Hematopoietic multipotent progenitor cell treated with erythropoietin and hydrocortisone succinate and interleukin-3 and kit ligand, for 8 days (in vitro differentiated cells): ENCODE measurements at places on chromosomes 1 and 21.
A peak's percentile ranks its signal among the peaks of the same experiment; 100 is the strongest.

- no peak for DNase-seq
Observed at GRCh38 chr1:209349363-209350308, 233.9 kb upstream of the CAMK1G start.

DNA sequence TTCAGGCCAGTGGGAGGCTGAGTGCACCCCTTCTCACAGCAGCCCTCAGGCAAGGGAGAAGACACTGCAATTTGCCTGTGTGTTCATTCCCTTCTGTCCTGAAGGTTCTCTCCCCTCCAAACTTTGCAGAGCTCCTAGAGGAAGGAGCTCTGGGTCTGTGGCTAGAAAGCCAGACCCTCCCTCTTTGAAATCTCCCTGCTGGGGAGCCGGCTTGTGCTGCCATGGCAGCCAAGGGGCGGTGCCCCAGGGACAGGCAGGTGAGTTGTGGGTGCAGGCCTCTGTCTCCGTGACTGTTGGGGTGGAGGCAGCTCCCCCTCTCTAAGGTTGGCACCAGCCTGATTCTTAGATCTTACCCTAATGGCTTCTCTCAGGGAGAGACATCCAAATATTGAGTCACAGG, 53.0 kb downstream of the OLFML2B start:
- no peak for DNase-seq

- DNase-seq, result no peak
Observed at GRCh38 chr1:100575406-100575805, 37.5 kb downstream of the GPR88 start.

- DNase-seq, result no peak
Observed at GRCh38 chr1:198118134-198118533, 38.7 kb upstream of the NEK7 start.

- DNase-seq, result no peak
Observed at GRCh38 chr1:44020464-44020863, 10.8 kb downstream of the SLC6A9 start.

DNA sequence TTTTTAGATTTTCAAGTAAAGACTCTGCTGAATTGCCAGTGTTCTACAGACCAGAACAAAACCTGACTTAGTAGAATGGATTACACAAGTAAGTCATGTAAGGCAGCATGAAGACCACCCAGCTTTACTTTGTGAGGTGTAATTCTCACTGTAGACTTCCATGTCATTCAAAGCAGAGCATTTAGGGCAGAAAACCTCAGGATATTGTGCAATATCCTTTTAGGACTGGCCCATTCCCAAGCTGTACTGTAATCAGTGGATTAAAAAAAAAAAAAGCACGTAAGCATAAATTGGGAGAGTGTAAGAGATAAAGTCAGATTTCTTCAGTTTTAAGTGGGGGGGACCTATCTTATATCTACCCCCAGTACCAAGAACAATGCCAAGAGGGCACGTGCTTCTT, 380.5 kb upstream of the PRMT6 start:
- no peak for DNase-seq

DNA sequence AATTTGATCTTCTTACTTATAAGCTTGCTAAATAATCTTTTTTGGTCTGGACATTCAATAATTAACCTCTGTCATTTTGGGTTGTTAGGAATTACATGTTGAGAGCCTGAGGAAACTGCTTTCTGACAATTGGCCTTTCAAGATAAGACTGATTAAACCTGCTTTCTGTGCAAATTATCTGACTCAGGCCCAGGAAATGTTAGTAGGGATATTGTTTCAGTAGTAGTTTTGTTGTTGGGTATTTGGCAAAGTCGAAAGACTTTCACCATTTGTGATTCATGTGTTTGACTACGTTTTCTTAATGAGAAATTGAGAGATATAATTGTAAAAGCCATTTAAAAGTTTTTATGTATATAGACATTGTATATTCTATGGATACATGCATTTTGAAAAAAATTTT, 81.1 kb upstream of the GPR88 start:
- peak; percentile 53 for DNase-seq

- no peak for DNase-seq
Observed at GRCh38 chr1:84390226-84390625, 8.1 kb upstream of the DNASE2B start.

DNA sequence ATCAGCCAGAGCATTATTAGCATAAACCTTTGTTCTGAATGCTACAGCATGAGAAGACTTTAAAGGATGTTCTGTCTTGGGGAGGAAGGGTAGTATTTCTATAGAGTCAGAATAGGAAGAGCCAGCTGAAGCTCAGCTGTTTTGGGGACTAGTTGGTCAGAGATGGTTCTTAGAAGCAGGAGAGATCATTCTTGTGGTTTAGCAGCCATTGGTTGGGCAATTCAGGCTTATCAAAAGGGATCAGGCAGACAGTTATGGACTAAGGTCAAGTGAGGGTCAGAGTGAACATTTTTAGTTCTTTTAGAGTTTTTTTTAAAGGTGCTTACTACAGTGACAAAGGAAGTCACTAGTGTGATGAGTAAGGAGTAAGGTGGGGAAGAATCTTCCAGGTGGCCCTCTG, 245.5 kb downstream of the RPS6KC1 start:
- DNase-seq, result no peak

GRCh38 chr1:12152113-12152891, 14.5 kb upstream of the TNFRSF1B start:
- no peak for DNase-seq

DNA sequence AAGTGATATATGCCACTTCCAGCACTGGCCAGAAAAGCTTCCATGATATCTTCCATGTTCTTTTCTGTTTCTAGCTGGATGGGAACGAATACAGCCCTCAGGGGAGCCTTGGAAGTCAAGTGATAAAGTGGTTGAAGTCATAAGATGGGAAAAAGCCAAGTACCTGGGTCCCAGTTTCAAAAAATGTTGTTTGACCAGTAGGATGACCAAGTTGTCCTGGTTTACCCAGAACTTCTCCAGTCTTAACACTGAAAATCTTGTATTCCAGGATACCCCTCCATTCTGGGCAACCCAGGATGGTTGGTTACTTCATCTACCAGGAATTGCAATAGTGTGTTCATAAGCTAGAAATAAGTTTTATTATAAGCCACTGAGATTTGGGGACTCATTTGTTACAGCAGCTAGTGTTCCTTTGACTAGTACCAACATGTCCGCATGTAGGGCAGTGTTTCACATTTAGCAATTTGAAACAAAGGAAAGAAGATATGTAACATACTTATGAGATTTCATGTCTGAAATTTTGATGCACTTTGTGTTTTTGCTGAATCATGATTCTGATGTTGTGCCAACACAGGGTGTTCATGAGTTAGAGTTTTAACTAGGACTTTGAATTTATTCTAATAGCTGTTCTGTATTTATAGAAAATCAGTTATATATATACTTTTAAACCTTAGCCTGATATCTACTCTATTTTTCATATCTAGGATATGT, 139.9 kb downstream of the TPR start:
- DNase-seq, result no peak

- DNase-seq, result no peak
Observed at GRCh38 chr21:16509476-16509875, 779.7 kb downstream of the USP25 start.

- DNase-seq, result no peak
Observed at GRCh38 chr21:26397545-26397944, 175.5 kb downstream of the CYYR1 start.

DNA sequence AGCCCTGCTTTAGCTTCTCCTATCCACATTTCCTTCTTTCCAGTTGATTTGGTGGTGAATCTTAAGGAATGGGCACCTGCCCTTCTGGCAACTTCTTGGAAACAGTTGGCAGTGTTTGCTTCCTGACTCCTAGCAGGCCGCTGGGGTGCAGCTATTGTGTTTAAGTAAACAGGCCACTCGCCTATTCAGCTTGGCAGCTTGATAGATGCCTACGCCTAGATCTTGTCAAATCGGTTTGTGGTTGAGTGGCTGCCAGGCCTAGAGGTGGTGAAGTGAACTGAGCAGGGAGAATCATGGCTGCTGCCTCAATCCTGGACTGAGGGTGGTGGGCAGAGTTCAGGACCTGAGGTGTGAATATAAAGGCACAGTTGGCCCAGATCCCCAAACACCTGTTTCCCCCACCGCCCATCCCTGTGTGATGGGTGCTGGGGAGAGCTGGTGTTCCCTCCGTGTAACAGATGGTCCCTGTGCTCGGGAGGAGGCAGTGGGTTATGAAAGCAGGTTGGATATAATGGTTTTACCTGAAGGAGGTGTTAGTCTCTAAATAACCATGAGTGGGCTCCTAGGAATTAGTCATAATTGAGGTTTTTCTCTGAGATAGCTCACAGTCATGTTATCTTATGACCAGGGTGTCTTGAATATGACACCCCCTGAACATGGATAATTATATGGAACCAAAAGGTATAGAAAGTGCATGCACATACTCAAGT, 940 bp upstream of the PLA2G2C start:
- DNase-seq, result peak; percentile 95

DNA sequence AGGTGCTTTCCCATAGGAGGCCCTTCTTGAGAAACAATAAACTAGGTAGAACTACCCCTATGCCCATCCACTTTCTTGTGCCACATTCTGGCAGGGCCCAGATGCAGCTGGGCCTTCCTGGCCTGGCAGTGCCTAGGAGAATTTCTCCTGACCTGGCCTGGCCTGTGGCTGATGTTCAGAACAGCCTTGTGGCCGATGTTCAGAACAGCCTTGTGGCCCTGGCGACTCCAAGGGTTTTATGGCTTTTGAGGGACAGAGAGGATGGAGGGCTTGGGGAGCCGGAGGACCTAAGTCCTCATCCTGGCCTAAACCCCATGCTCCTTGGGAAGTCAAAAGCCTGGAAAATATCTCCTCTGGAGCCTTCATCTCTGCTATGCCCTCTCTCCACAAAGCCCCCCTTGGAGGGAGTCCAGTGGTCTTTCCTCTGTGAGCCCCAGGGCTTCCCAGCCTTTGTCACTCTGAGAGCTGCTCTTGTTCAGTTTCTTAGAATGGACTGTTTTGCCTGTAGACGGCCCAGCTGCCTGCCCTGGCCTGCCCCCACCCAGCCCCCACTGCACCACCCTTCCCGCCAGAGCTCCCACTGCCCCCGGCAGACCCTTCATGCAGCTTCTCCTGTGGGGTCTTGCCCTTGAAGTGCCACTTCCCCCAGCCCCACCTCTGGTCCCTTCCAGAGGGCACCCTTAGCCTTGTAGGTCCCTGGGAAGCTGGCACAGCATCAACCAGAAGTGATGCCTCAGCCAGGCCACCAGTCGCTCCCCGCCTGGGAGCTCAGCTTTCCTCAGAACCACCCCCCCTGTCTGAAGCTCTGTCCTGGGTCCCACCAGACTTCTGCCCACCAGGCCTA, 7.0 kb downstream of the GPR37L1 start:
- no peak for DNase-seq

GRCh38 chr21:28489821-28490350, 502.8 kb downstream of the LTN1 start:
- no peak for DNase-seq

DNA sequence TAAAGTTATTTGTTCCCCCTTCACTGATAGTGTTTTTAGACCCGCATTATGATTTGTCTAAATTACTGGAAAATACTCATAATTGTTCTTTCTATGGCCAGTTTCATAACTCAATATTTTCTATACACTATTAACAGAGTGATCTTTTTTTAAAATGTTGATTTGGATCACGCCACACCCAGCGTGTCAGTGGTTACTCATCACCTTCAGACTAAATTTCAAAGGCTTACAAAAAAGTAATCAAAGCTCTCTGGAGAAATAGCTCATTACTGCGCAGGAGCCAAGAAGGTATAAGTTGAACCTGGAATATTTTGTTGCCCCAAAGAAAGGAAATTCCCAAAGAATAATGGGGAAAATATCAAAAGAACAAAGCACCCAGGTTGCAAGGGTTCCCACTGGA, 104.9 kb downstream of the EVI5 start:
- DNase-seq, result no peak

GRCh38 chr1:205630241-205630640, 1.6 kb downstream of the ELK4 start:
- peak; percentile 13 for DNase-seq

DNA sequence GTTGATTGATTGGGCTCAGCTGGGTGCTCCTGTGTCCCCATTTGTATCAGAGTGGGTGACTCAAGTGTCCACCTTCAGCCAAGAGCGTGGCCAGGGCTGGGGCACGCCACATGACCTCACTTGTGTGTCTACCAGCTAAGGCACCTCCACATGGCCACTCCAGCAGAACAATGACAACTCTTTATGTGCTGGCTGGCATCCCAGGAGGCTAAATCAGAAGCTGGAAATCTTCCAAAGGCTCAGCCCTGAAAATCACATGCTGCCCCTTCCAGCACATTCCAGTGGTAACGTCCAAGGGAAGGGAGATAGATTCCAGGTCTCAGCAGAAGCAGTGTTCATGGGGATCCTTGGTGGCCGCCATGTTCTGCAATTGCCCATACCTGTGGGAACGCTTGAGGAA, 585.5 kb downstream of the AJAP1 start:
- DNase-seq, result no peak

DNA sequence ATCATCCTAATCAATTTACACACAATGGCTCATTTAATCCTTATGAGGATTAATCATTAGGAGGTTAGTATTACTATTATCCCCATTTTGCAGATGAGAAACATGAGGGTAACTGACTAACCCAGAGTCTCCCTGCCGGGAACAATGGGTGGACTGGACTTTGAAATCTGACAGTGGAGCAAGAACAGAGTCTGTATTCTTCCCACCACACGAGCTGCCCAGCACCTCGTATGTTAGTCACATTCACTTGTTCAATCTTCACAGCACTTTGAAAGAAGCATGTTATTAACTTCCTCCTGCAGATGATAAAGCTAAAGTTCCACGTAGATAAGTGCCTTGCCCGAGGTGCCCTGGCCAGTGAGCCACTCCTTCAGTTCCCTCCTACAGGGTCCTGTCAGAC, 12.4 kb downstream of the C8B start:
- no peak for DNase-seq

DNA sequence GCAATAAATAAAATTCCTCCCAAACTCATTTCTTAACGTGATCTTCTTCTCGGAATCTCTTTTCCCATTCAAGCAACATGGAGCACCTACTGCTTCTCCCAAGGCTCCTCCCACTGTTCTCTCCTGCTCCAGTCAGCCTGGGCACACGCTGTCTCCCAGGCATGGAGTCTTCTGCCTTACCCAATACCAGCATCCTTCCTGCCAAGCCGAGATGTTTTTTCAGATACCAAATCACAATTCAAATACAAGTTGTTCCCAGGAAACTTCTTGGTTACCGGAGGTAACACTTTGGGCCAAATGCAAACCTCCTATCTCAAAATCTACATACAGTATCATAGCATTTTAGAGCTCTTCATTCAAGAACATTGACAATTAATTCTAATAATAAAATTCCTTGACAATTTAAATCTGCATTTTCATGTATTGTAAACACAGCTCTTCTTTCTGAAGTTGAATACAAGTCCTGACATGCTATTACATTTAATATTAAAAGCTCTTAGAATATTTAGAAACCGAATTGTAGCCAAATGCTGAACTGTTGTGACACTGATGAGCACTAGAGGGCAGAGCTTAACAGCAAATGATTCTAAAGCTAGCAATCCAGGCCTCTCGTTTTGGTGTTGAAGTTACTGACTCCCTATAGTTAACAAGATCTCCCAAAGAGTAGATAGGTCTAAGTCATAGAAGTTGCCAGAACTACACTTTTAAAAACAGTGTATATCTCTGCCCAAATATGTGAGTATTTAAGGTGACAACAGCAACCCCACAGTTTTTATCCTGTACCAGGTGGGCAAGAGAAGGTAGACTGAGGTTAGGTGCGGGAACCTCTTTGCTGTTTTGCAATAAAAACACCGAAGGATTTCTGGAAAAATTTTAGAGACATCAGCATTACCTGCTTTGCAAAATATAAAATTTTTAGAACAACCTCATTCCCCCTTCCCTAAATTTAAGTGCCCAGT, 52.3 kb downstream of the BCAR3 start:
- peak; percentile 83 for DNase-seq

- no peak for DNase-seq
Observed at GRCh38 chr1:178575611-178576361, 62.9 kb downstream of the TEX35 start.
